ENCODE measurements at places on chromosomes 1 and 21.
A peak's percentile ranks its signal among the peaks of the same experiment; 100 is the strongest.

DNA sequence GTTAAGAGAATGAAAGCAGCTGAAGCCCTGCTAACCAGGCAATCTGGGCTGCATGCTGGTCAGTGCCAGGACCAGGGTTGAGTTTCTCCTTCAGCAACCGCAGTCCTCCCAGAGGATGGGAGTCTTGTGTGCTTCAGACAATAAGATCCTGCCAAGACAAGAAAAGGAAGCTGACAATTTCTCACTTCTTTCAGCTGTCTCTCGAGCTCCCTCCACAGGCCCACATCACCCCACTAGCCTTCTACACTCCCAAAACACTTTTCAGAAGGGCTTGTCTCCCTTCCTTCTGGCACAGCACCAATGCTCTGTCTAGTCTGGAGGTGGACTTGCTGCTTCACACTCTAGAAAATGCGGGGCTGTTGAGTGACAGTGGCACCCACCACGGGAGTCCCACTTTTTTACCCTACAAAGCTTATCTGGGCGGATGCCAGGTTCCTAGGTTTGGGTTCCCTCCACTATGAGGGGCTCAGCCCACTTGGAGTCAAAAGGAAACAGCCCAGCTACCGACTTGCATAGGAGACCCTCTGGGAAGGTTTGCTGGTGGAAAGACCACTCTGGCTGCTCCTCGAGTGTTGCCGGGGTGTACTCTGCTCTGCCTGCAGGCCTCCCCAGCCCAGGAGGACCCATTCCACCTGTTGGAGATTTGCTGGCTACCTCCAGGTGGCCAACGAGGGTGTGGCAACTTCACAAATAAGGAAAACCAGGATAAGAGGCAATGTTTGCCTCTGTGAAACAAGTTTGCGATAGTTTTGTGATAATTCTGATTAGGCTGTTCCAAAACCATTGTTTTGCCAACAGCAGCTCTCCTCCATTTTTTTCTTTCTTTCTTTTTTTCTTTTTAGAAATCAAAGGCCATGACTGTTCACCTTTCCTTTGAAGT is 68.9 kb downstream of the TENT5C start:
- DNase-seq: no peak

DNA sequence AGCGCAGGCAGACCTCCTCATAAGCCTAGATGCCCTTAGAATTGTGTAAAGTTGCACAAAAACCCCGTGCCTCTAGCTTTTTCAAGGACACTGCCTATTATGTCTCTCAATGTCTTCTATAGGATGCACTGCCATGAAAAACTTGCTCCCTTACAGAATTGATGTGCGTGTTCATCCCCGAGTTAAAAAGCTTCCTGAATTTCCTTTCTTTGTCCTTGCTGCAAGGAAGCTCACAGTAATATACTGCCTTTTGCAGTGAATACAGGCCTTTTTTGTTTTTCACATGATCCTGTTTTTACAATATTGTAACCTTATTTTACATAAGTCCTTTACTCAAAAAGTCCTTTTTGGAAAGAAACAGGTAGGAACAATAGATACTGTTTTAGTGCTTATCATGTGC is 193.0 kb downstream of the TTLL7 start:
- no peak for DNase-seq

DNA sequence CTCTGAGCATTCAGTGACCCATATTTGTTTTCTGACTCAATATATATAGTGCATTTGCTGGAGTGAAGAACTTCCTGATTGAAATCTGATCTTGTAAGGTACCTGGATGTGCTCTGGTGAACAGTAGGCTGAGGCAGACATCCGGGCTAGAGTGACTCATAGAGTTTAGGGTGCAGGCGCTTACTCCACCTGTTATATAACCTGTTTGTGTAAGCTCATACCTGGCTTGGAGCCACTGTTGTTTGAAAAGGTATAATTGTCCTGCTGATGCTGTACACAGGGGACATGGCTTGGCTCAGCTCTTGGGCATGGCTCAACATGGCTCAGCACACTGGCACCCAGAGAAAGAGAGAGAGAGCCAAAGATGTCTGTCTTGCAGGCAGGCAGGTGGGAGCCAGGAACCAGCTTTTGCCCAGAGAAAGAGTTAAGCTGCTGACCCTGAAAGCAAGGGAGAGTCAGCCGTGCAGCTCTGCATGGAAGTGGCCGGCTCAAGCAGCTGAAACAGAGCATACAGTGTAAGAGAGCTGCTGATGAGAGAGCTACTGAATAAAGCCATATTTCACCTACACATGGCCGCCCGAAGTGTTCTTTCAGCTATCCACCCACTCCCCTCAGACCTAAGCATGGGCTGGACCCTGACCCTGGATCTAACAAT is 43.2 kb downstream of the GJA5 start:
- DNase-seq: peak; percentile 32

GRCh38 chr1:225534135-225534534 is 106.3 kb upstream of the LBR start:
- DNase-seq: no peak

GRCh38 chr1:57258557-57259325 is 165.1 kb downstream of the DAB1 start:
- DNase-seq: no peak

- DNase-seq: no peak
Measured at GRCh38 chr21:35945089-35945671, 115.1 kb downstream of the SETD4 start.

DNA sequence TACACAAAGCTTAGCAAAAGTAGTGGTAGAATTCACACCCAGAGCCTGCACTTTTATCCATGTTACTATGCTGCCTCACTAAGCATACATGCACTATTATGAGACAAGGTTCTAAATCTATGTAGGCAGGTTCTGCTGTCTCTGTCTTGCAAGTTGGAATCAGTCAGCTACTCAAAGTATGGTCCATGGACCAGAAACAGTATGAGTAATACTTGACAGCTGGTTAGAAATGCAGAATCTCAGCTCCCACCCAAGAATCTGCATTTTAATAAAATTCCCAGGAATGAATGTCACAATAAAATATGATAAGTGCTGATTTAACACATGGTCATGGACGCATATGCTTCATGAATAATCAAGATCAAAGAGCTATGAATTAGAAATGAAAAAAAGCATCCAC is 50.5 kb downstream of the DSCAM start:
- DNase-seq: no peak

DNA sequence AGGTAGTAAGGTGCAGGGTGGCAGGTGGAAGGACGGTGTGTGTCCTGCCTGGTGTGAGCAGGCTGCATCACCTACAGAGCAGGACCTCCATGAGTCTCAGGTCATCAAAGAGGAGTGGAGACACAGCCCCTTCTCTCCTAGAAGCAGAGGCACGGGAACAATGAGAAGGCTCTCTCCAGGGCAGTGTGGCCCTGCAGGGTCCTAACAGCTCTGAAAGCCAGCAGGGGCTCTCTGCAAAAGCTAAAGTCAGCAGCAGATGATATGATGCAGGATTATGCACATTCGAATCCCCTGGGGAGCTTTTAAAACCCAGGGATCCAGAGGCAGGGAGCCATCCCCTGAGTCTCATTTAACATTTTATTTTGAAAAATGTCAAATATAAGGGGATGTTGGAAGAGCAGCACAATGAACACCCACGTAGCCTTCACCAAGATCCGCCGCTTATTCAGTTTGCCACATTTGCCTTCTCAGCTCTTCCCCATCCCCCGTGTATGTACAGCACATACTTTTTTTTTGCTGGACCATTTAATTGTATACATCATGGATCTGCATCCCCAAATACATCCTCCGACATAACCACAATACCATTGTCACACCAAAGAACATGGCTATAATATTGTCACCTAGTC is 88.1 kb downstream of the CNIH3 start:
- DNase-seq: no peak

DNA sequence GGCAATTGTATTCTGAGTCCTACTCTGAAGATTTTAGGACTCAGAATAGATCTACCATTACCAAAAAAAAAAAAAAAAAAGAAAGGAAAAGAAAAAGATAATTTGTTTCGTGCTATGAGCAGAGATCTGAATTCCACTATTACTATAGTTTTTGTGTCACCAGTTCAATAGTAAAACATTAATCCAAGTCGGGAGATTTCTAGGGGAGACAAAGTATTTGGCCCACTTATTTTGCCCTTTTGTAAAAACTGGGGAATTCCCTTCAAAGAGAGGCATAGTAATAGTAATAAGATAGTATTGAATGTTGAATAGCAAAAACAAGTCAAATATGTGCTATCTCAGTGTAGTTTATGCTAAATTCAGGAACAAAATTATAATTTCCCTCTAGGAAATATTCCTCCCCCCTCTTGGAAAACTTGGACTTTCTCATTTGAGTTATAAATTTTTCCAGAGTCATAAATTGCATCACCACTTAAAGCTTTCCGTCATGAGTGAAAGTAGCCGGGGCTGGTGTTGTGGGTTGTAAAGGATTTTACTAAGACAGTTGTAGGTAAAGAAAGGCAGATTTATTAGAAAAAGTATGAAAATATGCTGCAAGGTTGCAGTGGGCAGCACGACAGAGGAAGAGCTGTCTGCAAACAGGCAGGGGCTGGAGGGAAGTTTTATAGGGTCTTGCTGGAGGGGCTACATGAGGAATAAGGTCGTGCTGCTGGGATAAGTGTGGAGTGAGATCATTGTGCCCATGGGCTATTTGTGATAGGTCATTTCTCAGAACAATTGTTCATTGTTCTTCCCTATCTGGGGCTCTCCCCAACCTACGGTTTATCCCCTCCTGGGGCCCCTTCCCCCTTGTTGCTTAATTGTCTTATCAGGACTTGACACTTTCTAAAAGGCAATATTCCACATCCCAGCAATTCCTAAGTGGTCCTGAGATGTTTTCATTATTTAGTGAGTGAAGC is 1009.9 kb downstream of the PLA2G4A start:
- no peak for DNase-seq

DNA sequence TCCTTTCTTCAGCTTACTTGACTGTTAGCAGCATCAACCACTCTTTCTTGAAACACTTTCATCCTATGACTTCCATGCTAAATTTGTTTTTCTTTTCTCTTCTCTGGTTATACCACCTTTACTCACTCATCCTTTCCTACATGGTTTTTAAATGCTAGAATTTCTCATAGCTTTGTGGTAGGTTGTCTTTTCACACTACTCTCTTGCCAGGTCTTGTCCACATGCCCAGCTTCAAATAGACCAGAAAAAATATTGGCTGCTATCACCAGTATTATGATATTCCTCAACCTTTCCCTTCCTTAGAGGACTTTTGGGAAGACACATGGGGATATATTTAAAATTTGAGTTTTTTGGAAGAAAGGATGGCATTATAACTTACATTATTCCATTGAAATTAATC is 48.8 kb downstream of the PPP1R12B start:
- no peak for DNase-seq

GRCh38 chr1:99573431-99574217 is 72.3 kb upstream of the PALMD start:
- DNase-seq: no peak

DNA sequence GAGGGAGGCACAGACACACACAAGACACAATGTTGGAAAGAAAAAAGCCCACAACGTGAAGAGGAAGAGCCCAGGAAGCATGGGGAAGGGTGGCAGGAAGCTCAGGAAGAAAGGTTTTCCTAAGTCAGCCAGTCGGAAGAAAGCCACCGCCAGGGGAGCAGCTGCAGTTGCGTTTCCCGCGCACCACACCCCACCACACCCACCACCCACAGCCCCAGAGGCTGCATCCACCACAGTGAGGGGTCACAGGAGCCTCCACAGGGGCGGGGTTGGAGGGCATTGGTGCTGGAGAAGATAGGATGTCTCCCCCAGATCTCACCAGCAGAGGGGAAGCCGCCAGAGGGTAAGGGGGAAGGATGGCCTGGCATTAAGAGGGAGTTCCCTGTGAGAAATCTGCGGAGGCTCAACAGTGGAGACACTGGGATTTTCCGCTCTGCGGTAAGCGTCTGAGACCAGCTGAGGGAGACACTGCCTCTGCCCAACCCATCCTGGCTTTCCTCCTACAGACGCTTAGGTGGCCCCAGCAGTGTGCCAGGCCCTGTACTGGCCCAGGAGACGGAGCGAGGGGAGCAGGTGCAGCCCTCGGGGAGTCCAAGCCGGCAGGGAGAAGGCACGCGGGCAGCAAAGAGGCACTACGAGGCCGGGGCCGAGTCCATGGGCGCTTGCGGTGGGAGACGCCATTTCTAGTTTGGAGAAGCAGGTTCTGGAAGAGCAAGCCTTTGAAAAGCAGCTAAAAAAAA is 19.8 kb downstream of the PGLYRP3 start:
- DNase-seq: peak; percentile 51

DNA sequence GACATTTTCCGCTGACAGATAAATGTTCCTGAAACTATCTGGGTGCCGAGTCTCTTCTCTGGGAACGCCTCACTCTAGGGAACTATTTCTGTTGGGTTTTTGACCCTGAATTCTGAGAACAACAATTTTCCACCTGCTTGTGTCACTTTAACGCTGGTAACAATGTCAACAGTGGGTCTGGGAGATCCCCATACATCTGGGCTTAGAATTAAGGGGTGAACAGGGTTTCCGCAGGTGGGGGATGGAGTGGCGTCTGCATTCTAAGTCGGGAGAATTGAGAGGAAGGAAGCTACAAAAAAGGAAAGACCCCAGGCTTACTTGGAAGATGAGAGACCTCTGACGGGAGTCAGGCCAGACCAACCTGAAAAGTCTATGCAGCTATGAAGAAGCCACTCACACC is 8.7 kb downstream of the CD247 start:
- DNase-seq: no peak

DNA sequence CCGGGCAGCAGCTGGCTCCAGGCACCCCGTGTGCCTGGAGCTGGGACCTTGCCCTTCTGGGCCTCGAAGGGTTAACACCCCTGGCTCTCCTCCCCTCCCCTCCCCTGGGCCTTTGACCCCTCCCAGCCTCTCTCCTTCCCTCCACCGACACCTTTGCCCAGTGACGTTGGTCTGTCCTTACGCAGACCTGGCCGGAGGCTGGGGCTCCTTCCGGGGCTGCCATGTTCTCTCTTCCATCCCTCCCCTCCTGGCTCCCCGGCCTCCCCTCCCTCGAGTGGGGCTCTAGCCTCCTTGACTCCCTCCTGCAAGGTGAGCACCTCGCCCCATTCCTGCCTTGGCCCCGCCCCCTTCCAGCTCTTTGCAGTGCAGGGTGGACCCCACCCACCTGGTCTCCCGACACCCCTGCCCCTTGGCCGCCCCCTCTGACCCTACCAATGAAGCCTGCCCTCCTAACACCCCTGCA is at the start of gene TMEM82:
Gene TMEM82 (plus strand): TSS at position 161 of the 463 bp plus-strand sequence. CDS start 61 bp downstream, at position 222.
- DNase-seq: peak; percentile 75

- no peak for DNase-seq
Measured at GRCh38 chr1:194774535-194774934, 1588.1 kb upstream of the B3GALT2 start.

DNA sequence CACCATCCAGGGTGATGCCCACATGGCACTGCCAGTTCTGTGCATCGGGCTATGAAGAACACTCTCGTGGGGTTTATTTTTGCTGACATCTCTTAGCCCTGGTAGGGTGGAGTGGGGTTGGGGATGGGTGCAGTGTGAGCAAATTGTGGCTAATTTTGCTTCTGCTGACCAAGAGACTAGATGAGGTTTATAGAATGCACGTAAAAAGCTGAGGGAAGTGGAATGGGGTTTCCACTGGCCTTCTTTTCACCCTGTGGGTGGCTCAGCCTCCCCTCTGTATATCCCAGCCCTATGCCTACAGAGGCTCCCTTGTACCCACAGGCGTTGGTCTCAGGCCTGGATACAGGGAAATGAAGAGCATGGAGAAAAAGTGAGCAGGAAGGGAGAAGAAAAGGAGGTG is 44.1 kb upstream of the RAB4A start:
- no peak for DNase-seq
